ENCODE measurements at places on chromosomes 11 and 22.
A peak's percentile ranks its signal among the peaks of the same experiment; 100 is the strongest.

DNA sequence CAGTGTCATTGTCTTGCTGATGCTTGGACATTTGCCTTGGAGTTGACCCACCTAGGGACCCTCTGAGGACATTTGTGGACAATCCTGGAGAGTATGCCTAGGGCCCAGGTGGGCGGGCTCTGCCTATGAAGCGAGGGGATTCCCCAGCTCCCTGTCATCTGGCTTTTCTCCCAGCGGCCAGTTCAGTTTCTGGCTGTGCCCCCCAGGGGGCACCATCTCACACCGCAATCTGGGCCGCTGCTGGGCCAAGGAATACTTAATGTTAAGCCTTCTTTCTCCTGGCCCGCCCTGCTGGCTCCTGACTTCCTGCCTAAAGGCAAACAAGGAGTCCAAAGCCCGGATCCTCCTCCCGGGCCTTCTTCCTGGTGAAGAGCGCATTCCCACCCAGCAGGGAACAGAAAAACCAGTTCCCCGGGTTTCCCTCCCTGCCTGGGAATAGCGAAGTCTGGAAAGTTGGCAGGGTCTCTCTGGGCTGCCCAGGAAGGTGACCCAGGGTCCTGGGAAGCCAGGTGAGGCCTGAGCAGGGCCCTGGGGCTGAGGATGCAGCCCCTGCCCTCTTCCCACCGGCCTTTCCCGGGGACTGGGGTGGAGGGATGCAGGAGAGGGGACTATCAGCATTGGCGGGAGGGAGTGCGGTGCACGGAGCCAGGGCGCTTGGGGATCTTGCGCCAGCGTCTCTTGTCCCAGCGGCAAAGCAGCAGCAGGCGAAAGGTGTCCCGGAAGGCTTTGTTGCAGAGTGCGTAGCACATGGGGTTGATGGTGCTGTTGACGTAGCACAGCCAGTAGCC lies 11.9 kb downstream of the CHRM1 start:
- no peaks in the 10 kb centered on the region for H3K36me3 ChIP-seq
- peaks cover 4% of the 10 kb centered on the region for H3K4me1 ChIP-seq
- no peak for DNase-seq

- H3K4me1 ChIP-seq: peaks cover 2% of the 10 kb centered on the region
- no peak overlapping the region for H3K4me3 ChIP-seq
- no peak for DNase-seq
- no peak overlapping the region for H3K27ac ChIP-seq
Measured at GRCh38 chr11:69948256-69949141, 129.3 kb upstream of the FGF3 start.

- no peak overlapping the region for H3K27ac ChIP-seq
- DNase-seq: no peak
- peaks cover 13% of the 10 kb centered on the region for H3K27me3 ChIP-seq
- H3K4me1 ChIP-seq: no peaks in the 10 kb centered on the region
- H3K4me3 ChIP-seq: no peak overlapping the region
- peaks cover 3% of the 10 kb centered on the region for H3K36me3 ChIP-seq
Measured at GRCh38 chr22:47340851-47341436, 578.5 kb downstream of the TBC1D22A start.

GRCh38 chr11:65366340-65366773 lies 11.8 kb downstream of the TIGD3 start:
- H3K36me3 ChIP-seq: no peaks in the 10 kb centered on the region
- H3K27ac ChIP-seq: no peak overlapping the region
- H3K27me3 ChIP-seq: no peaks in the 10 kb centered on the region
- H3K4me3 ChIP-seq: no peak overlapping the region
- peaks cover 13% of the 10 kb centered on the region for H3K4me1 ChIP-seq
- DNase-seq: peak; percentile 35

- no peaks in the 10 kb centered on the region for H3K4me1 ChIP-seq
- no peak for DNase-seq
- no peak overlapping the region for H3K27ac ChIP-seq
- H3K4me3 ChIP-seq: no peak overlapping the region
- H3K36me3 ChIP-seq: no peaks in the 10 kb centered on the region
Measured at GRCh38 chr11:23100726-23101125, 240.5 kb upstream of the CCDC179 start.

DNA sequence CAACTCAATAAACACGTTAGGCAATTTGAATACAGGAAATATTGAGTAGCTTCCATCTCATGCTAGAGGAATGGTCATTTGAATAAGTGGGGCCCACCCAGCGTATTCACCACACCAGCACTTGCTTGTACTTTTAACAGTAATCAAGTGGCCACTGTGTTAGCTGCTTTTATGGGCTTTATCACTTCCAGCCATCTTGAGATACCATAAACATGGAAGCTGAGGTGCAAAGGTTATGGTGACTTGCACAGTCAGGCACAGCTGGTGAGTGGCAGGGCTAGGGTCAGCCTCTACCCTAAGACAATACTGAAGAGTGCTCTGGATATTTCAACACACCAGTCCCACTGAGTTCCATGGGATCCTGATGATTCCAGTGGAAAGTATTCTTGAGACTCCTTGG lies 6.7 kb downstream of the JOSD1 start:
- no peak for DNase-seq
- no peak overlapping the region for H3K27ac ChIP-seq
- H3K36me3 ChIP-seq: peaks cover 12% of the 10 kb centered on the region

GRCh38 chr22:41169157-41169556 lies 36.0 kb upstream of the L3MBTL2 start:
- H3K4me3 ChIP-seq: no peak overlapping the region
- peaks cover 38% of the 10 kb centered on the region for H3K36me3 ChIP-seq
- peak overlapping the region; percentile 35 for H3K27ac ChIP-seq
- H3K27me3 ChIP-seq: no peaks in the 10 kb centered on the region
- no peak for DNase-seq
- H3K4me1 ChIP-seq: no peaks in the 10 kb centered on the region

GRCh38 chr22:43000441-43001175 lies 14.3 kb downstream of the PACSIN2 start:
- H3K4me3 ChIP-seq: no peak overlapping the region
- H3K27me3 ChIP-seq: no peaks in the 10 kb centered on the region
- peak overlapping the region; percentile 40 for H3K27ac ChIP-seq

DNA sequence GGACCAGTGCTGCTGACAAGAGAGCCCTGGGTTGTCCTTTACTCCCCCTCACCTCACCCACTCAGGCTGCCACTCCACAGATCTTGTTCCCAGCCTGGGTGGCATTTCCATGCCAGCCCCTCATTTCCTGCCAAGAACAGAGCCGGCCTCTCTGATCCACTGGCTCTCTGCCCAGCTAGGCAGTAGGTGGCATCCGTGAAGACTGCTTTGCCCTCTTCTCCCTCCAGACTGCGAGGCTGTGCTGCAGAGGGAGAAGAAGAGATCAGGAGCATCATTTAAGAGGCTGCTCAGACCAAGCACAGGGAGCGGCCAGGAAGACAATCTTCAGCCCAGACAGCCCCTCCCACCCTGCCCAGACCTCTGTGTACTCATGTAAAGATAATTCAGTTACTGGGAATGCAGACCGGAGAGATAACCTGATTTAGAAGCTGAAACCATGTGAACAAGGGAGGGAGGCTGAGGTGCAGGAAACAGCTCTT lies 126.9 kb upstream of the NCAM1 start:
- no peak overlapping the region for H3K4me3 ChIP-seq
- H3K27ac ChIP-seq: no peak overlapping the region
- no peaks in the 10 kb centered on the region for H3K4me1 ChIP-seq
- peaks cover 4% of the 10 kb centered on the region for H3K27me3 ChIP-seq

- peaks cover 5% of the 10 kb centered on the region for H3K27me3 ChIP-seq
- no peaks in the 10 kb centered on the region for H3K36me3 ChIP-seq
- H3K4me1 ChIP-seq: no peaks in the 10 kb centered on the region
- no peak overlapping the region for H3K4me3 ChIP-seq
Measured at GRCh38 chr22:36077271-36077670, 48.6 kb upstream of the RBFOX2 start.

DNA sequence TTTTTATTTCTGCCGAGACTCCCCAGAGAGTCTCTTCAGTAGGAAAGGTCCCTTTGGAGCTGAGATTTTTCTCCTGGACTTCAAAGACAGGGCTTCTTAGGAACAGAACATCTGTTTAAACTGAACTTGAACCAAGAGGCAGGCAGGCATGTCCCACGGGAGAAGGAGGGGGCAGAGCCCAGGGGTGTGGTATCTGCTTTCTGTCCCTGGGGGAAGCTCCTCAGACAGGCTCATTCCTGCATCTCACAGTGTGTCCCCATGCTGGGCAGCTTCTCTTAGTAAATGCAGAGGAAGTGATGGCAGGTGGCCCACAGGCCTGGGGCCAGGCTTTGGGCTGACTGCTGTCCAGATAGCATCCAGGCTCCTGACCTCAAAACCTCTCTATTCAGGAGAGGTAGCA lies 47.3 kb downstream of the TSPAN18 start:
- H3K27ac ChIP-seq: no peak overlapping the region
- peaks cover 4% of the 10 kb centered on the region for H3K4me1 ChIP-seq
- no peaks in the 10 kb centered on the region for H3K36me3 ChIP-seq

DNA sequence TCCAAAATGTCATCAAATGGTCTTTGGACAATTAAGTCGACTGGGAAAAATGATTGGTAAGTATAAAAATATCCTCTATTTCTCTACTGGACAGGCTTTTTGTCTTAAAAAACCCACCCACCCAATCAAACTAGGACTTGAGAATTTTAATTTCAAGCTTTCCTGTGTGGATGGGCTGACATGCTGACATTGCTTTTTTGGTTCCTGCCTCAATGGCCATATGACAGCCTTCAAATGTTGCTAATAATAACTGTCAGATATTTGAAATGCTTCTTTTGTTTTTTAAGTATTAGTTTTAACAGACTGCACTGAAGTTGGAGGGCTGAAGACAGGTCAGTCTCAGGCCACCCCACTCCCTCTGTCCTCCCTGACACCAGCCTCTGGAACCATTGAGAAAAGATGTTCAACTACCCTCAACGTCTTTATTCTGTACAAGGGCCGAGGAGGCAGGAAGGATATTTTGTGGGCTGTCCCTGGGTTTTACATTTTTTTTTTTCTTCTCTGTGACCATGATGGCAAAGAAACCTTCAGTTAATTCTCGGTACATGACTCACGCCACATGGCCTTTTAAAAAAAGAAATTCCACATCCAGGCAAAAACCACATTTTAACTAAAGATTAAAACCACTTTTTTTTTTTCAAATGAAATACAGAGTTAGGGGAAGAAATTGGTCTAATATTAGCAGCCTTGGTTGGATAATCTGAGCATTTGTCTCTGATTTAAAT lies 130.4 kb downstream of the SLC1A2 start:
- no peaks in the 10 kb centered on the region for H3K27me3 ChIP-seq
- H3K36me3 ChIP-seq: no peaks in the 10 kb centered on the region
- peaks cover 2% of the 10 kb centered on the region for H3K4me1 ChIP-seq
- no peak for DNase-seq
- no peak overlapping the region for H3K27ac ChIP-seq

- DNase-seq: no peak
- H3K27me3 ChIP-seq: no peaks in the 10 kb centered on the region
- H3K27ac ChIP-seq: no peak overlapping the region
- no peaks in the 10 kb centered on the region for H3K4me1 ChIP-seq
- no peaks in the 10 kb centered on the region for H3K36me3 ChIP-seq
Measured at GRCh38 chr11:26018336-26018735, 313.6 kb upstream of the ANO3 start.

- peaks cover 12% of the 10 kb centered on the region for H3K27me3 ChIP-seq
- no peaks in the 10 kb centered on the region for H3K36me3 ChIP-seq
Measured at GRCh38 chr22:47784367-47784983, 1022.0 kb downstream of the TBC1D22A start.

DNA sequence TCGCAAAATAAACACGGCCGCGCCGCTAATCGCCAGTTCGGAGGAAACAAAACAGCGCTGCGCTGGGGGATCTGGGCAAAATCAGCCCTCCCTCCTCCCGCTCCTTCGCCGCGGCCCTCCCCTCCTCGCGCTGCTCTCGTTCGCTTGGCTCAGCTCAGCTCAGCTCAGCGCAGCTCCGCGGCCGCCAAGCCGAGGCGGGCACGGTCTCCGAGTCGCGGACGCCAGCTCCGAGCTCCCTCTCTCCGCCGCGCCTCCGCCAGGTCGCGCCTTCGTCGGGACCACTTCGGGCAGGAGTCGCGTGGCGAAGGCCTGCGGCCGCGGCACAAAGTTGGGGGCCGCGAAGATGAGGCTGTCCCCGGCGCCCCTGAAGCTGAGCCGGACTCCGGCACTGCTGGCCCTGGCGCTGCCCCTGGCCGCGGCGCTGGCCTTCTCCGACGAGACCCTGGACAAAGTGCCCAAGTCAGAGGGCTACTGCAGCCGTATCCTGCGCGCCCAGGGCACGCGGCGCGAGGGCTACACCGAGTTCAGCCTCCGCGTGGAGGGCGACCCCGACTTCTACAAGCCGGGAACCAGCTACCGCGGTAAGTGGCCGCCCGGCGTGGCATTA lies at the start of gene SPON1:
TSS of gene SPON1 (plus strand) at position 162 of the 607 bp plus-strand sequence. CDS start at position 344, 182 bp downstream.
- peaks cover 28% of the 10 kb centered on the region for H3K27me3 ChIP-seq
- H3K36me3 ChIP-seq: no peaks in the 10 kb centered on the region
- no peak for DNase-seq
- H3K4me1 ChIP-seq: peaks cover 3% of the 10 kb centered on the region

DNA sequence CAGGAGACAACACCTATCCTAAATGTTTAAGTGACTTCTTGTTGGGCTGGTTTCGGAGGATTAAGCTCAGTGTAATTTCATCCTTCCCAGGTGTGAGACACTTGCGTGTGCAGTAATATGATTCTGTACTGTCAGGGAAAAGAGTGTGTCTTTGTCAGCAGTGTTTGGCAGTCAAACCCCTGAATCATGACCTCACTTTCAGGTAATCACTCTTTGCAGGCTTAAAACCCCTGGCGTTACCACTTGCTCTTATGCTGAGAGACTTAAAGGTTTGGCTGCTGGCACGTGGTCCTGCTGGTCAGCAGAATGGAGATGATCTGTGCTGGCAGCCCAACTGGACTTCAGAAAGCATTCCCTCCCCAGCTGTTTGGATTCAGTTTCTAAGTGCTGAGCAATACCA lies 56.1 kb downstream of the APIP start:
- no peaks in the 10 kb centered on the region for H3K36me3 ChIP-seq
- no peak overlapping the region for H3K4me3 ChIP-seq
- H3K4me1 ChIP-seq: peaks cover 4% of the 10 kb centered on the region

DNA sequence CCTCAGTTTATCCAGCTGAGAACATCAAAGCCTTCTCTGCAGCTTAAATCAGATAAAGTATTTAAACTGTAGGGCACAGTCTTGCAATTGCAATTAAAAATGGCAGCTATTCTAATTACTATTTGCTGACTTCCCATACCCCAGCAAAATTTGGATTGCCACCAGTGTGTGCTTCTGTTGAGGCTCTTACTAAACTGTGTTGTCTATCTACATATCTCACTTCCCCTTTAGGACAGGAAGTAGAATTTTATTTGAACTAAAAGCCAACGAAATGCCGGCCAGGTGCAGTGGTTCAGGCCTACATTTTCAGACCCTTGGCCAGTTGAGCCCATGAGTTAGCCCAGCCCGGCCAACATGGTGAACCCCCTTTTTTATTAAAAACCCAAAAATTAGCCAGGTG lies 7.1 kb downstream of the SAA4 start:
- peaks cover 4% of the 10 kb centered on the region for H3K36me3 ChIP-seq
- peak overlapping the region; percentile 17 for H3K4me3 ChIP-seq
- DNase-seq: no peak
- peaks cover 23% of the 10 kb centered on the region for H3K4me1 ChIP-seq

GRCh38 chr22:16721961-16722360 lies 103.2 kb downstream of the XKR3 start:
- peaks cover 7% of the 10 kb centered on the region for H3K27me3 ChIP-seq
- peaks cover 2% of the 10 kb centered on the region for H3K4me1 ChIP-seq
- H3K36me3 ChIP-seq: peaks cover 2% of the 10 kb centered on the region
- no peak overlapping the region for H3K4me3 ChIP-seq
- no peak for DNase-seq
